Left renal pelvis (tissue), 4 donors: ENCODE measurements at places on chromosomes 6 and 20. TPM values are rescaled to one million over a fixed set of nuclear protein-coding genes. Genes with fewer than 3 reads are reported as not detected.

DNA sequence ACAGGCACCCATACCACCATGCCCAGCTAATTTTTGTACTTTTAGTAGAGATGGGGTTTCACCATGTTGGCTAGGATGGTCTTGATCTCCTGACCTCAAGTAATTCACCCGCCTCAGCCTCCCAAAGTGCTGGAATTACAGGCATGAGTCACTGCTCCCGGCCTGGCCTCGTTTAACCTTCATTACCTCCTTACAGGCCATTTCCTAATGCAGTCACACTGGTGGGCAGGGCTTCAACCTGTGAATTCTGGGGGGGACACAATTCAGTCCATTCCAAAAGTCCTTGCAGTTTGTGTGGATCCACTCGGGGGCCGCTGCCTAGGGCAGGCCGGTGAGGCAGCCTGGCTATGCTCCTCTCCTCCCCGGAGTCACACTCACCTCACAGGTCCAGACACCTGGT is 112.4 kb upstream of the SNX9 start:
- DNase-seq = no peak

The TP53TG5 gene
- polyA plus RNA-seq = 1.8 TPM

DNA sequence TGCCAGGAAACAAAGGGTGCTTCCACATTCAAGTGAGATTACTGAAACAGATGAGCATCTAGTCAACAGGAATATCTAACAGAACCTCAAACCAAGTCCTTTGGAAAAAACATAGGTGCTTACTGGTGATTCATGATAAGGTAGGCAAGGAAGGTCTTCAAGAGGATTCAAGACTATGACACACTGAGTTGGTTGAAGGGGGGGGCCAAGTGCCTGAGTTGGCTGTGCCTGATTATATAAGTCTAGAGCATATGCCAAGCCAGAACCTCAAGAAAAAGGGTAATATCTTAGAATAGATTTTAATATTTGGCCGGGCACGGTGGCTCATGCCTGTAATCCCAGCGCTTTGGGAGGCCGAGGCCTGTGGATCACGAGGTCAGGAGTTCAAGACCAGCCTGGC is 63.7 kb downstream of the LYRM4 start:
- DNase-seq = no peak

DNA sequence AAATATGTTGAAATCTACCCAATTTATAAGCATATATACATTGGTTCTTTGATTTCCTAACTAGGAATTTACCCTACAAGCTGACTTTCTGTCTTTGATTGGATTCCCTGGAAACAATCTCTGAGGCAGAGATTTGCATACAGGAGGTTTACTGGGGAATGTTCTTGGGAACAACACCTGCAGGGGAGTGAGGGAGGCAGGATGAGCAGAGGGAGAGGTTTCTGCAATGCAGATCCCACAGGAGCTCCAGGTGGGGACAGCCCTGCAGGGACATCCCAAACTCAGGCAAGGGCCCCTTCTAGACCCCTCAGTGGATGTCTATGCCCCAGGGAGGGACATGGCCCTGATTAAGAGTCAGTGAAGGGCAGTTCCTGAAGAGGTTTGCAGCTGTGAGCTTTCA is 95.2 kb upstream of the CCDC167 start:
- DNase-seq = no peak

- DNase-seq = no peak
Measured at GRCh38 chr6:147311218-147311617, 107.0 kb downstream of the STXBP5 start.

DNA sequence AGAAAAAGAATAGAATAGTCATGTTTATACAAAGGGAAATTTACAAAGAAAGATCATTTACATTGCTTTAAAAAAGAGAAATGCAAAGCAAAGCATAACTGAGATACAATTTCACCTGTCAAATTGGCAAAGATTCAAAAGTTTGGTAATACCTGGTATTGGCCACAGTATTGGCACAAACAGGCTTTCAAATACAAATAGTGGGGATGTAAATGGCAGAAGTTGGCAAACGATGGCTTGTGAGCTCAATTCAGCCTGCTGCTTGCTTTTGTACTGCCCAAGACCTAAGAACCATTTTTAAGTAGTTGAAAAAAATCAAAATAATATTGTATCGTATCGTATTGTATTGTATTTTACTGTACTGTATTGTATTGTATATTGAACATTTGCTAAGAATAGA is 194.5 kb upstream of the JAG1 start:
- DNase-seq = no peak

The LRRC73 gene
- polyA plus RNA-seq = 0.25 TPM

The KIFC1 gene
- polyA plus RNA-seq = 35.0 TPM

DNA sequence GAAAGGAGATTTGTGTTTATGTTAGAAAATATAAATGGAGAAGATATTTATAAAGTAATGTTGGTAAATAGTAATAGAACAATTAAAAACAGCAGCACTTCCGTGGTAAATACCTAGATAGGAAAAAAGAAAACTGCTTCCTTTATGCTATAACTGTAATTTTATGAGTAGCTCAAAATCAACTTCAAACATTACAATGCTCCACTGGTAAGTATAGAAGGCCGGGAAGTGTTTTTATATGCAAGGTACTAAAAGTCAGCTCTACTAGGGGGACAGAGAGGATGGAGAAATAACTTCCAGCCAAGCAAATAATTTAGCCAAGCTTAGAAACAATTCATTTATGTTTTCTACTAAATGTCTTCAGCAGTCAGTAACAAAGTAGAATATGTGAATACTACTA is 56.7 kb downstream of the ARHGAP18 start:
- DNase-seq = no peak

GRCh38 chr20:14434384-14435136 is 97.1 kb upstream of the FLRT3 start:
- no peak for DNase-seq

- DNase-seq = no peak
Measured at GRCh38 chr6:26183237-26183580, 96.0 kb downstream of the HFE start.
